ENCODE measurements at places on chromosomes 11 and 22.

GRCh38 chr11:44574610-44575287 lies 9.3 kb downstream of the CD82 start:
- no peak for DNase-seq

GRCh38 chr11:33645686-33646085 lies 54.9 kb downstream of the C11orf91 start:
- no peak for DNase-seq

DNA sequence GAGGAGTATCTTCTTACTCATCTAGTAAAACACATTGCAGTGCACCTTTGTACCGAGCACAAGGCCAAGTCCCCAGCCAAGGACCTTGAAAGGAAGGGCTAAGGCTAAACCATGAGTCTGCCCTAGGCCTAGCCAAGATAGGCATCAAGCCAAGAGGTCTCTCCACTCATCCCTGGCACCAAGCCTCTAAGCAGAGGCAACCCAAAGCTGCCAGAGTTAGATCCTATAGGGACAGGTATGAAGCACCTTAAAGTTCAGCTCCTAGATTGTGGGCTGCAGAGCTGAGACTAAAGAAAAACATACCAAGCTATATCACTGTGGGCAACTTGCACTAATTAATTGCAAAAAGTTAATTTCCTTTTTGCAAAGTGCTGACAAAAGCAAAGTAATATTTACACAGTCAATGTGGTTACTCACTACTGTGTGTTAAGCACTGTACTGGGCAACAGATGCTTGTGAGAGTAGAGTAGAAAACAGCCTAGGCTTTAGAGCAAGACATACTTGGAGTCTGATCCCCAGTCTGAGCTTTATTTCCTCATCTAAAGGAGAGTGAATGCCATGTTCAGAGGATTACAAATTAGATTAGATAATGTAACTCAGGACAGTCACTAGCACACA lies 7.2 kb downstream of the COA4 start:
- DNase-seq = no peak

DNA sequence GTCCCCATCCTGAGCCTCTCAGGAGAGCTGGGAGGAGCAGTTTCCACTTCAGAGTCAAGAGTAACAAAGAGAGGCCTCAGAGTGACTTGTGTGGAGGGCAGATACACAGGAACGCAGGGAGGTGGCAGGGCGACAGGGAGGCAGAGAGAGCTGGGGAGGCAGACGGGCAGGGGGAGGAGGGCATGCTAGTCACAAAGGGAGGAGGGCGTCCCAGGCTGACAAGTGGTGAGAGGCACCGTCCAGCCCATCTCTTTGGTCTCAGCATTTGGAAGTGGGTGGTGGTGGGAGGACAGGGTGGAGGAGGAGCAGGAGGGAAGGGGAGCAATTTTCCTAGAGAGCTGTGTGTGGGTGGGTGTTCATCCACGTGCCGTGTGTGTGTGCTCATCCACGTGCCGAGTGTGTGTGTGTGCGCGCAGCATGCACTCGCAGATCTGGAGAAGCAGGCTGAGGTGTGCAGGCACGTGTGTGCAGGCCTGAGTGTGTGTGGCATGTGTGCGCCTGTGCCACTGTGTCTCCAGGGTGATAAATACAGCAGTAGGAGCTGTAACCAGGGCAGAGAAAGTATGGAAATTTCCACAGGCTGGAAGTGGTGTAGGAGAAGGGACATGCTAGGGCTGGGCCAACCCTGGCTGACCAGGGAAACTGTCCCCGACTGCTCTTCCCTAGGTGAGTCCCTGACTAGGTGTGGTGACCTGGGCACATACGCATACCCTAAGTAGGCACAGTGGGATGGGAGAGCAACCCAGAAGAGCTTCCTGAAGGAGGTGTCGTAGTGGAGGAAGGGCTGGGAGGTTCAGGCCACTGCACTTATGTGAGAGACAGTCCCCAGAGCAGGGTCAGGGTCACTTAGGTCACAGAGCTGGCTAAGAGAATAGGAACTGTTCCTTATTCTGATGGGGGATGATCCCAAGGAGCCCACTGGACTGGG lies 7.3 kb upstream of the PDE2A start:
- DNase-seq = no peak

DNA sequence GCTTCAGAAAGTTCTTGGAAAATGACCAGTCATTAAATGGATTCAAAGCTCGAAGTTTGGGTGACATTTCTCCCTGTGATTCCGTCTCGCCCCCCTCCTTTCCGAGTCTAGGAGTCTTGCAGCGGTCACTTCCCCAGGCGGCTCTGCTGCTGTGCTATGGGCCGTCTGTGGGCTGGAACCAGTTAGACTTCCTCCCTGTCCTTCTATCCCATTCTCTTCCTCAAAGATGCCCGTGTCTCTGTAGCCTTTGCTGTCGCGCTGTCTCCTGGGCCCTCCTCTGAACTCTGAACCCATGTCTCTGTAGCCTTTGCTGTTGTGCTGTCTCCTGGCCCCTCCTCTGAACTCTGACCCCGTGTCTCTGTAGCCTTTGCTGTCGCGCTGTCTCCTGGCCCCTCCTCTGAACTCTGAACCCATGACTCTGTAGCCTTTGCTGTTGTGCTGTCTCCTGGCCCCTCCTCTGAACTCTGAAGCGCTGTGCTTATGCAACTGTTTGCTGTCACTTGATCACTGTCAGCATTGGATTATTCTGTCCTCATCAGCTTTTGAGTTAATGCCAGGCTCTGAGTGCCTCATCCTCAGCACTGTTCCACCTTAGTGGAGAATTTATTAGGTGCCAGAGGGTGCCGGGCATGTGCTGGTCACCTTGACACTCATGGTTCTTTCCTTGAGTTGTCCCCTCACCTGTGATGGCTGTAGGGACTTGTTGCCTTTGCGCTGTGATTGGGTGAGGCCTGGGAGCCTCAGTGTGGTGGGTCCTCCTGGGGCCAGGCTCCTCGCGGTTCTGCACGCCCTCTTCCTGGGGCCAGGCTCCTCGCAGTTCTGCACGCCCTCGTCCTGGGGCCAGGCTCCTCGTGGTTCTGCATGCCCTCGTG lies 173.3 kb downstream of the TBC1D22A start:
- no peak for DNase-seq

GRCh38 chr11:12214751-12215150 lies 104.4 kb downstream of the MICAL2 start:
- no peak for DNase-seq

DNA sequence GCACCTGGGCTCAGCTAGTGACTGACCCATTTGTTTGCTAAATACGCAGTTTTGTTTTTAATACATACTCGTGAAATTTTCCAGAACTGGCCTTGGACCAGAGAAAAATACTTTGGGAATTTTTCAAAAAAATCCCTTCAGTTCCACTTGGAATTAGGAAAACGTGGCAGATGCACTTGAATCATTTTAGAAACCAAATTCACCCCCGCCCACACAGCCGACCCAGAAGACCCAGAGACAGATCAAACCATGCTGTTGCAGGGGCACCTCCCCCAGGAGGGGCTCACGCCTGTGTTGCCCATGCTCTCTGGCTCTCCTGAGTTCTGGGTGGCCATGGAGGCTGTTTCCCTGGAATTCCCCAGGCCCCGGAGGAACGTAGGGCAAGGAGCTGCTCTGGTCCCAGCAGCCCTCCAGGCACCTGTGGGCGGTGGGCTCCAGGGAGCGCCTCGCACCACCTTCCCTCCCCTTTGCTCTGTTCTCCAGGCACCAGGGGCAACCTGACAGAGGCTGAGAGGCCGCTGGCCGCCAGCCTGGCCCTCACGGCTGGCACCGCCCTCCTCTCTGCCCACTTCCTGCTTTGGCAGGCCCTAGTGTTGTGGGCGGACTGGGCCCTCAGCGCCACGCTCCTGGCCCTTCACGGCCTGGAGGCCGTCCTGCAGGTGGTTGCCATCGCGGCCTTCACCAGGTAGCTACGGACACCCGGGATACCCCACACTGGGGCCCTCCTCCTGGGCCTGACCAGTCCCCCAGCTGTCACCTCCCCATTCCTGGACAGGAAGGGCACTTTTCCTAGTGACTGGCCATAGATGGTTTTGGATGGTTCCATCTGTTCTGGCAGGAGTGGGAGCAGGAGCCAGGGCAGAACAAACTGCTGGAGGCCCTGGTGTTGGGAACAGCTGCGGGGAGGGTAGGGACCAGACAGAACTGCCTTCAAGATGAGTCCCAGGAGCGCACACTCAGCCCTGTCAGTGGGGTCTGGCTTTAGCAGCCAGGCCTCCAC lies 3.3 kb upstream of the EPS8L2 start:
- no peak for DNase-seq

DNA sequence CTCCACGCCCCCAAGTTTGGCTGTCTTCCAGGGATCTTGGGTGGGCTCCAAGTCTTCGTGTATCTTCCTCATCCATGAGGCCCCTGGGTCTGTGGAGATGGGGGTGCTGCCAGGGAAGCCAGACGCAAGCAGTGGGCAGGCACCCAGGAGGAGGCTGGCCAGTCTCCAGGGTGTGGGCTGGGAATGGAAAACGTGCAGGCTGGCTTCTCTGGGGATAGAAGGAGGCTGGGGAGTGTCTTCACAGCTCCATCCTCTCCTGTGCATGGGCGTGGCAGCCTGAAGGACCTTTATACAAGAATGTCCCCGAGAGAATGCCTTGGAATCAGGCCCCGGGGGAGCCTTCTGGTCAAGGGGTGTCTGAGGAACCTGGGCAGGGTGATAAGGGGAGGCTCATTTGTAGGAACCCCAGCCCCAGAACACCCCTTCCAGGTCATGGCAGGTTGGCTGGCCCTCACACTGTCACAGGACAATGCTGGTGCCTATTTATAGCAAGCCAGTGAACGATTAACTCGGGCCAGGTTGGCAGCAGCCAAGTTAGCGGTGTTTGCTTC lies 14.0 kb downstream of the SGSM1 start:
- no peak for DNase-seq

GRCh38 chr11:125367710-125368109 lies 128.4 kb downstream of the FEZ1 start:
- DNase-seq = no peak

DNA sequence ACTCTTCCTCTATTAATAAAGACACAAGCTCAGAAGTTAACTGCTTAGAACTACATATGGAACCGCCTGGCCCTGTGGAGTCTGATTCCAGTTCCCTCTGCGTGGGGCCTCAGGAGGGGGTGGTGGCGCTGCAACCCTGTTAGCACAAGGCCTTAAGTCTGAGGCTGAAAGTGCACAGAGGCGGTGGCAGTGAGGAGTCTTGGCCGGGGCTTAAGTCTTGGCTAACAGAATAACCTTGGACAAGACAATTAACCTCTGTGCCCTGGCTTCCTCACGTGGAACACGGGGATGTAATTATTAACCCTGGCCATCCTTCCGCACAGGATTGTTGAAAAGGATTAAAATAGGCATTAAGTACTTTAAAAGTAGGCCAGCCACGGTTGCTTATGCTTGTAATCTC lies 191.5 kb downstream of the CEP164 start:
- no peak for DNase-seq

DNA sequence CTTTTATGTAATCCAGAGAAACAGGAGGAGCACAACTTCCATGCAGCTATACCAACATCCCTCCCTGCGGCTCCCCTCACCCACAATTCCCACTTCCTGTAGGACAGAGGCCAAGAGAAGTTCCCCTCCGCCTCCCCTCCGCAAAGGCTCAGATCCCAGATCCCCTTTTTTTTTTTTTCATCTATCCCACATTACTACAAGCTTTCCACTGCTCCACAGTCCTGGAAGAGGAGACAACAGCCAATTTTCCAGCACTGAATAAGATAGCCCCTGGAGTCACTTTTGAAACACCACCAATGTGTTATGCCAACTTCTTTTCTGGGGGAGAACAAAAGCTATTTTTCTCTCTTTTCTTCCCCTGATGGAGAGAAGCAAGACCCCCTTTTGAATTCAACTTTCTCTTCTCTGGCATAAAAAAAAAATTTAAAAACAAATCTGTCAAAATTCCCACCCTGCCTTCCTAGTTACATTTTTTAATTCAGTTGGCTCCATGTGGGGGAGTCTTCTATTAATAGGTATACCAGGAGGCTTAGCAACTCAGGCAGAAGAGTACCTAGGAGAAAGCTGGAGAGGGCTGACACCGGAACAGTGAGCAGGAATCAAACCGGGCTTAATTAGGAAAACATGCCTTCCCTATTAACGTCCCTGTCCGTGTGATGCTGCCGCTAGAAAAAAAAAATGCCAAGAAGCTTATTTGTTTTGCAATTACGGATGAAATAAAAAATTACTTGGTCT lies 543.4 kb downstream of the BUD13 start:
- no peak for DNase-seq

DNA sequence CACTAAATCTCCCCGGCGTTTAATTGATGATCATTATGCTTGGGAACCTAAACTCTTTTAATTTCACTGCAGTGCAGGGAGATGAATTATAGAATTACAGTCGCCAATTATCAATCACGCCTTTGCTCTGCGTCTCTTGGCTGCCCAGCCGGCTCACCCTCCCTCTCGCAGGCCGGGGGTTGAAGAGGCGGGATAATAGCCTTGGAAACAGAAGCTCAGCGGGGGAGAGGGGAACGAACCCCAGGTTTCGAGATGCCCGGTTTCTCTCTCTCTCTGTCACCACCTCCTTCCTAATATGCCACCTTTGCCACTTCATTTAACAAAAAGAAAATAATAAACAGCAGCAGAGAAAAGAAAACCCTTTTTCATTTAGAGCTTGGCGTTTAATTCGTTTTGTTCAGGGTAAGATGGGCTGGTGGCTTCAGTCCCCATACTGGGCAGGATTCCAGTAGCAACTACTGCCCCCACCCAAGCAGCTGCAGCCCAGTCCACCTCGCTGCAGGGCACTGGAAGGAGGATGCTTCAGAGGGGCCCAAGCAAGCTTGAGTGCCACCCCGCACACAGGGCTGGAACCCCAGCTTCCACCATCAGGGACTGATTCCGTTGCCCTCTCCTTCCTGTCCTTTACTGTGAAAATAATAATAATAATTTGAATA lies 271.7 kb downstream of the BUD13 start:
- DNase-seq = no peak

DNA sequence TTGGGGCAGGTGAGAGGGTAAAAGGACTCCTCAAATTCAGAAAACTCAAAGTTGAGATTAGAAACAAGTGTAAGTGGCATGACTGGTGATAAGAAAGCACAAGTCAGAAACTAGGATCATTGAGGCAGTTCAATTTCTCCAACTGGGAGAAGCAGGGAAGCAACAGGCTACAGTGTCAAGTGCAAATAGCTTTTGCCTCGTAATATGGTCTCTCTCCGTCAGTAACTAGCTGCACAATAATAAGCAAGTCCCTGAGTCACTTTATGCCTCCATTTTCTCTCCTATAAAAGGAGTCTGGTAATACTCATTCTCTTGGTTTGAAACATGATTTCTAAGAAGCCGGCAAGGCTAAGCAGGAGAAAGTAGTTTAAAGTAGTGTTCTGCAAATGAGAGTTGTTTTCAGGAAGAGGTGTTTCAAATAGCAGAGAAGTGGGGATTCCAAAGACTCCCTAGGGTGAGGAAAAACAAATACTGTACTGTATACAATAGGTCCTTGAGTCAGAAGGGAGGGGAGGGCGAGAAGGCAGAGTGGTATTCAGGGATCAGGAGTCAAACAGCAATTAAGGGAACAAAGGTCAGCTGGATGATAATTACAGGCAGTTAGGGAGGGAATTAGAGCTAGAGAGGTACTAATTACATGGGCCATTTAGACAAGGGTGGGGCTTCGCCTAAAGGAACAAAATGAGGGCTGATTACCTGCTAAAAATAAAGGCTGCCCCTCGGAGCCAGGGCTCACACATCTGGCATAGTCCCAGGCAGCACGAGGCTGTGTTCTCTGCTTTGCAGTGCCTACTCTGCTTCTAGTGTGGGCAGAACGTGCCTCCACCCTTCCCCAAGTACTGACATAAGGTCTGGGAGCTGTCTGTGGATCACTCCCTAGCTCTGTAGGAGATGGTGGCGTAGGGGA lies 96.0 kb upstream of the BDNF start:
- DNase-seq = no peak

Measured in DMS 273 treated with DMSO at 0.1 percent for 48 hours (cell line).